ENCODE measurements at places on chromosomes 3 and 15. TPM values are rescaled to one million over a fixed set of nuclear protein-coding genes. Genes with fewer than 3 reads are reported as not detected.

POPDC2 gene
- total RNA-seq, result 0.17 TPM

CAND2 gene
- total RNA-seq, result 0.98 TPM

SPTBN5 gene
- total RNA-seq, result 1.0 TPM

OR5K2 gene
- total RNA-seq, result not detected

Measured in dermis lymphatic vessel endothelial cell (primary cell).